GDM1 (cell line): ENCODE measurements at places on chromosomes 5 and 9.

- DNase-seq, result no peak
Measured at GRCh38 chr5:178784391-178784790, 53.9 kb upstream of the ZNF354A start.

DNA sequence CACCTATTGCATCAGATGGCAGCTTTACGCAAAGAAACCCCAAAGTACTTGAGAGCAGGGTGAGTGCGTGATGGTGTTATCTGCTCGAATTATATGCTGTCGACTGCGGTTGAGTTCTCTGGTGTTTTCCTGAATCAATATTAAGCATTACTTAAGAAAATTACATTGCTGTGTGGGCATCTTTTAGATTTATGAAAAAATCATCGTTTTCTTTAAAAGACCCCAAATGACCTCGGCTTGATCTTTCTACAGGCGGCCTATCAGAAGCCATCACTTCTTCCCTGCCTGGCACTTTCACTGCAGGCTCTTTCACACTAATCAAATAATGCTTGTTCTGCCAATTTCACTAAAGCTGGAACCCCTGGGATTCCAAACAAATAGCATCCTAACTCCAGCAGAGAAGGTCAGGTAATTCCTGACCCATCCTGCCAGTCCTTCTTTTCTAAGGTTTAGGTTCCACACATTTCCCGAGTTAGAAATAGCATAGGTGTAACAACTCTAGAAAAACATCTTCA, 1.7 kb downstream of the UBE2QL1 start:
- DNase-seq, result no peak

DNA sequence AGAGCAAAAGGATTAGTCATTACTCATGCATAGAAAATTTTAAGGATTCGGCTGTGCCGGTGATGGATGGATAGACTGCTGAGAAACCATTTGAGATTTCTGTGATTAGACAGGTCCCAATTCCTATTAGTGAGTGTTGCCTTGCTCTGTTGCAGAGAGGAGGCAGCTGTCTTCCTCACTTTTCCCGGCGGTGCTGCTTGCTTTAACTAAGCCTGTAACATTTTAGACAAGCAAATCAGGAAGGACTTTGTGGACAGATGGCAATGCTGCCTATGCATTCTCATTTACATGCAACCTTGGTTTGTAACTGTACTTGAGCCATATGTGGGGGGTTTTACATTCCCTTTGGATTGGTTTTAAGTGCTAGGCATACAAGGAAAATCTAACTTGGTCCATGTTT, 1176.3 kb downstream of the CDH18 start:
- no peak for DNase-seq

DNA sequence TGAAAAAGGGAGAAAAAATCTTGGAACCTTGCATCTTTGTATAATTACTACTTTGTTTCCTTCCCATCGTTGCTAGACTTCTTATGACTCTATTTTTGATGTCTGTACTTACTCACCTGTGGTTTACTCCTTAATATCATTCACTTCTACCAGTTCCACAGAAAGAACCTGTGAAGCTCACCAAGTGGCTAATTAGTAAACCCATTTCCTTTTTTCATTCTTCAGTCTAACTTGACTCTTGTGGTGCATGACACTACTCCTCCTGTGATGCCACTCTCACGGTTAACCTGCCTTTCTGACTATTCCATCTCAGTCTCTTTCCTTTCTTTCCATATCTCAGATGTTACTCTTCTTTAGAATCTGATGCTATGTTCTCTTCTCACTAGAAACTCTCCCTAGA, 14.6 kb downstream of the RECK start:
- DNase-seq, result no peak

DNA sequence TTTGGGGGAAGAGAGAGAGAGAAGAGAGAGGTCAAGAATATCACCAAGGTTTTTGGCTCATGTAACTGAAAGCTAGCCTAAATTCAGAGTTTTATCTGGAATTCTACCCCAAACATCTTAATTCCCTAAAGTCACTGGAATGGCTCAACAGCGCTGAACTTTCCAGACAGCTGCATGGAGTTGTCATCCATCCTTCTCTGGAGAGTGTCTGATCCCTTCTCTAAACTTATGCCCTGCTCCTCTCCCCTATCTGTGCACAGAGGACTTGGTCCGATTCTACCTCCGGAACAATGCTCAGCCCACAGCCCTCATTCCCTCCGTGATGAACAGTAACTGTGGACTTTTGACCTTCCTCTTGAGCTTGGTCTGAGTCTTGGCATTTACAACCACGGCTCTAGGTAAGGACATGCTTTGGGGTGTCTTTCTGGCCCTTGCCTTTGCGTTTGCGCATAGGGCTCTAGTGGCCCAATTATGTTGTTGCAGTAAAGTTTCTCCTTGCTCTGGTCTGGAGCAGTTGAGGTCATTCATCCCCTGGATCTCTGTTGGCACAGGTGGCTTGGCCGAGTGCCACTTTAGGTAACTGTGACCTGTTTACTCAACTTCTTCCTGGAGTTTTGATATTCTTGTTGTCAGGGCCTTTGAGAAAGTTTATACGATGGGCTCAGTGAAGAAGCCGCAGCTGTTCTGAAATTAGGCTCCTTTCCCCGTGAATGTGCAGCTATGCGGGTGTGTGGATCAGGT, 18.3 kb upstream of the CD180 start:
- no peak for DNase-seq

DNA sequence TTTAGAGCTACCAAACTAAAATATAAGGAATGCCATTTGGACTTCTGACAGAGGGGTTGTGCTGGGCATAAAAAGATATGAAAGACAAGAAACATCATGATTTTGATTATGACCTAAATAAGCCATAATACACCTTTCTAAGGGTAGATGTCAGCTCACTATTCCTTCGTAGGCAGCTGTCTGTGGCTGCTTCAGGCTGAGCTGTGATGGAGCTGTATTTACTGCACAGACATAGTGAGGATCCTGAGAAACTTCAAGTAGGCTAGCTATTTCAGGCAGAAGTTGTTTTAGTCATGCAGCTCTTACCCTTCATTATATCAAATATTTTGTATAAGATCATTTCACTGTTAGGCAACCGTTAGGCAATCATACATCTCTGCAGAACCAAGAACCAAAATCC, 511.7 kb downstream of the CDH12 start:
- DNase-seq, result no peak

DNA sequence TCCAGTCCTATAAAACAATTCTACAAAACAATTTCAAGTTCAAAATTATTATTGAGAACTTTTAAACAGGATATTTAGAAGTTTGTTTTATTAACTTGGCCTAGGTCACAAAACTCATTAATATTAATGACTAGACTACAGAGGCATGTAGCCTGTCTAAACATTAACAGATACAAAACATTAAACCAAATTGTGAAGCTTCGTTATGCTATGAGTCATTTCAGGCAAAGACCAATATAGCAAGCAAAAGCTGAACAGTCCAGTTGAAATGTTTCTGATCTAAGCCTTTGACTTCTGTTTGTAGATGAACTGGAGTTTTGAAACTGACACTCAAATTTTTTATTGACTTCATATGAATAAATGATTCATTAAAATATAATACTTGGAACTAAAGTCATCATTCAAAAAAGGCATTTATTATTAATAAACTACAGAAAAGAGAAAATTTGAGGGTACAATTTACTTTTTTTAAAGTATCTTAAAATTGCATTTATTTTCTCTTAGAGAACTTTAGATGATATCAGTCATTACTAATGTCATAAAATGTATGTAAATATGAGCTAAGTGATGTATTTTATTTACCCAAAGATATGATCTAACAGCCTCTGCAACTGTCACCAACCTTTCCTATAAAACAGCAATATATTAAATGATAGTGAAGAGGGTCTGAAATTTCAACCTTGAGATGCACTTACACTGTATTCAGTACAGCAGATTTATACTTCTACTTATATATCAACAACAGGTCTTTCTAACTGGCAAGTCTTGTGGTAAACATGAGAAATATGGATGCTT, 188.8 kb downstream of the COMMD10 start:
- DNase-seq, result no peak

DNA sequence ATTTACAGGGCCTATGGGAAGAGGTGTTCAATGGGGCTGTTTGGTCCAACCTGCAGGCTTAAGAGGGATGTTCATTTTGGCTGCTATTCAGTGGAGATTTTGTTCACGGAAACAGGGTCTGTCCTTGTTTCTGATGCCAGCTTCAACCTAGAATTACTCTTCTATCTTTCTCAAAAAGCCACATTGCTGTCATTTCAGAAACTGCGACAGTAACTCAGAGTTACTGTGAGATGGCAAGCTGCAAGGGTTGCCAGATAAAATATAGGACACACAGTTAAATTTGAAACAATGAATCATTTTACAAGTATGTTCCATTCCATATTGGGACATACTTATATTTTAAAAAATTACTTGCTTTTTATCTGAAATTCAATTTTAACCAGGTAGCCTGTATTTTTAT, 128.0 kb downstream of the NPR3 start:
- DNase-seq, result no peak

DNA sequence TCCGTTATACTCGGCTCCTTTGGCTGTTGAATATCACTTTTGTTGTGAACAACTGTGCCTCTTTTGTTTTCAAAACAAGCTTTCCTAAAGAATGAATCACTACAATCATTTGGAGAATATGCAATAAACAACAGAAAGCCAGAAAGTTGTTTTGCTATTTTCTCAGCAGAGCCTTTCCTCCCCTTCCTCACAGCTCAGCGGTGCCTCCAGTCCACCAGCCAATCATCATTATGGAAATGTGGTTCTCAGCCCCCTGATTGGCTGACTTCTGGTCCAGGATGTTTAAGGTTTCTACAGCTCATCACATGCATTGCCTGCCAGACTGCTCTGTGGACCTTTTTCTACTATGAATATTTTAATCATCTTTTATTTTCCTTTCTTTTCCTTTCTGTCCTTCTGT, 9.1 kb upstream of the ZNF608 start:
- no peak for DNase-seq

DNA sequence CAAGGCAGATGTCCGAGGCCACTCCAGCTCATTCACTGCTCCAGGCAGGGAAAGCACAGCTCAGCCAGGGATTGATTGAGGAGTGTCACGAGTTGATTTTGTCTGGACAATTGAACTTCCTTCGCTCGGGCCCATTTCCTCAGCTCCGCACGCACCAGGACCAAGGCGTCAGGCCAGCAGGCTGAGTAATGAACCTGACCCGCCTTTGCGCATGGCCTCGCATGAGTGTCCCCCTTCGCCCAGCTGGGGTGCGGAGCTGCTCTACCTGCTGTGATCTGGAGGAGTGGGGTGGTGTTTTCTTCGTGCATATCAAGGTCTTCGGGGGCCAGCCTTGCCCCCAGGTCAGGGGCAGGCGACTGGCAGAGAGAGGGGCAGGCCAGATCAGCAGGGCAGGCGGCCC, 44.0 kb downstream of the VAV2 start:
- DNase-seq, result no peak

GRCh38 chr5:138188626-138189025, 9.7 kb downstream of the KIF20A start:
- no peak for DNase-seq

DNA sequence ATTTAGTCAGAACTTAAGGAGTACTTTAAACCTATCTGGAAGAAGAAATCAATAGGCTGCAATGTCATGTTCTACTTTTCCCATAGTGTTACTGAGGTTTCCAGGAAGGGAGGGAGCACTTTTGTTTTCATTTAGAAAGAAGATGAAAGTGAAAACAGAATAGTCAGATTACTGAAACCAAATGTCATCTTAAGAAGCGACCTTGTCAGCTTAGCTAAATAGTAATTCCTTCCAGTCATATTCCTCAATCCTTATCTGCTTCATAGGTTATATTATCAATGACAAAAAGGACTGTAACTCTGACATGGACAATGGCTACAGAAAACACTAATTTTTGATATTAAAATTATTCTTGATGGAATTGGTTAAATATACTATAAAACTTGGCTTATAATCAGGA, 27.7 kb downstream of the SAR1B start:
- no peak for DNase-seq
